ENCODE measurements at places on chromosomes 5 and 9. TPM values are rescaled to one million over a fixed set of nuclear protein-coding genes. Genes with fewer than 3 reads are reported as not detected.

DNA sequence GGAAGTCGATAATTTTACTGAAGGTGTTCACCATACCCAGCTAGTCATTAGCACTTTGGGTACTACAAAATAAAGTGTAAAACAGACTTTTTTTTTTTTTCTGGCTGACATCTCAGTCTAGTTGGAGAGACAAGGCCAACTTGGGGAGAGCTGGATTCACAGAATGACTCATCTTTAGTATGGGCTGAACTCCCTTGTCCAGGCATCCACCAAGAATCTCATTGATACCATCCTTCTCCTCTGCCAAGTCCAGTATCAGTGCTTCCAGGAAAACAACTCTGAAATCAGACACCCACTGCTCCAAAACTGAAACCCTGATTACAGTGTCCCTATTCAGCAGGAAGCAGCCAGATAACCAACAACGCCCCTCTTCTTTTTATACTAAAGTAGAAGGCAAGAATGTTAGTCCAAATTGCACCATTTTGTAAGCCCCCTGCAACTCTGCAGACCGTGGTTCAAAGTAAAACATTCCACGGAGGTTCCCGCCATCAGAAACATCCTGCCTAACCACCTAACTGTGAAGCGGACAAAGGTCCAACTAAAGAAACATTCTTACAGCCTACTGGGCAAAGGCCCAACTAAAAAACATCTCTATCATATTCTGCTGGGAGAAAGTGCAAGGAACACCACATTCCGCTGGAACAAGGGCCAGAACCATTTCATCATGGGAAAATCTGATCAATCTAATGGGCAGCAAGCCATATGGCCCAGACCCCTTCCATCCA is 728.2 kb downstream of the BRINP1 start:
- DNase-seq = no peak

DNA sequence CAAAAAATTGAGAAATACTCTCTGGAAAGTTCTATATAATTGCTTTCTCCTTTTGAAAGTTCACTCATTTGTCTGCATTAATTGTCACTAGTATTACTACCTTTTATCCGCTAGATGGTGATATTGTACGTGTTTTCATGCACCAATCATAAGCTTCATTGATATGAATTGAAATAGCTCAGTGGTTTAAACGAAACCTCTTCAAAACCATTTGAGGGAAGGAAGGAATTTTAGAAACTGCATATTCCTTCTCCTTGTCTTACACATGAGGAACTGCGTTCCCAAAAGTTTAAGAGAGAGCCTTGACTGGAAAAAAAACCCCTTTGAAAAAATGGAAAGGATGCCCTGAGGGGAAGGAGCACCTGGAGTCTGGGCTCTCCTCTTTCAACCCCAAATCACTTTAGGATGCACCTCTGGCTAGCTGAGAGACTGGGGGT is 98.6 kb downstream of the YTHDC2 start:
- no peak for DNase-seq

DNA sequence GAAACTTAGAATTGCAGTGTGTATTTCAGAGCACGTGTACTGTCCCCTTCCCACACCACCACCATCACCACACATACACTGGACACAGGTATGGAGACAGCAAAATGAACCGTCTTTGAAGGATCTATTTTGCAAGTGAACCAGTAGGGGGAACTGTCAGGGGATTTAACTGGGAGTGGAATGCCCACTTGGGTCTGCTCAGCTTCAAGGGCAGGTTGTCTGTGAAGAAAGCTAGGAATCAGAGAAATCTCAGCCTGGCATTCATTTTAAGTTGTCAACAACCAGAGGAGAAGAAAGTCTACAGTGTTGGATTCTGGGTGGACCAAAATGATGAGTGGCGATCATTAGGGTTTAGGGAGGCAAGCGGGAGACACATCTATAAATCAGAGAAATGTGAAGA is 147.0 kb downstream of the DCP2 start:
- no peak for DNase-seq

The LRRC19 gene
- polyA plus RNA-seq = 15.3 TPM

- no peak for DNase-seq
Observed at GRCh38 chr5:129963359-129963758, 59.1 kb downstream of the CHSY3 start.

DNA sequence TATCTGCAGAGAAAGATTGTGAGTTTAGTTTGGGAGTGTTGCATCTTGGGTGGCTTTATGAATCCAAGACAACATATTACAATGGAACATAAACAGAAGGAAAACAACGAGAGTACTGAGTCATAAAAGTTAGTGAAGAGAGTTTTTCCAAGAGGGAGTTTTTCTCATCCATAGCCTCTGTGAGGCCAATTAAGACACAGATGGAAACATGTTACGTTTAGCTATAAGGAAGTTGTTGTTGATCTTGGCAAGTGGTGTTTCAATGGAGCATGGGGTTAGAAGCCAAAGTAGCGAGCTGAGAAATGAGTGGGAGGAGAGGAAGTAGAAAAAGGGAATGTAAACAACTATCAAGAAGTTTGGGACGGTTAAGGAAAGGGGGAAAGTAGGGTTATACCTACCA is 53.3 kb upstream of the SPATA31D4 start:
- DNase-seq = peak; percentile 48

- no peak for DNase-seq
Observed at GRCh38 chr9:91118704-91119025, 243.1 kb downstream of the AUH start.

- no peak for DNase-seq
Observed at GRCh38 chr5:101783241-101784013, 512.7 kb downstream of the SLCO4C1 start.
